MCF 10A (cell line): ENCODE measurements at places on chromosomes 1 and 21.
A peak's percentile ranks its signal among the peaks of the same experiment; 100 is the strongest.

GRCh38 chr1:219189021-219189824, 15.5 kb downstream of the LYPLAL1 start:
- H3K27me3 ChIP-seq = no peaks in the 10 kb centered on the region
- peaks cover 45% of the 10 kb centered on the region for H3K36me3 ChIP-seq
- DNase-seq = peak; percentile 42
- H3K4me1 ChIP-seq = peaks cover 22% of the 10 kb centered on the region
- H3K27ac ChIP-seq = no peak overlapping the region
- no peak overlapping the region for H3K4me3 ChIP-seq

GRCh38 chr1:25194572-25195020, 37.7 kb downstream of the SYF2 start:
- H3K27me3 ChIP-seq = peaks cover 36% of the 10 kb centered on the region
- no peak overlapping the region for H3K4me3 ChIP-seq
- peaks cover 7% of the 10 kb centered on the region for H3K4me1 ChIP-seq
- H3K36me3 ChIP-seq = no peaks in the 10 kb centered on the region
- peak; percentile 6 for DNase-seq
- H3K27ac ChIP-seq = no peak overlapping the region

DNA sequence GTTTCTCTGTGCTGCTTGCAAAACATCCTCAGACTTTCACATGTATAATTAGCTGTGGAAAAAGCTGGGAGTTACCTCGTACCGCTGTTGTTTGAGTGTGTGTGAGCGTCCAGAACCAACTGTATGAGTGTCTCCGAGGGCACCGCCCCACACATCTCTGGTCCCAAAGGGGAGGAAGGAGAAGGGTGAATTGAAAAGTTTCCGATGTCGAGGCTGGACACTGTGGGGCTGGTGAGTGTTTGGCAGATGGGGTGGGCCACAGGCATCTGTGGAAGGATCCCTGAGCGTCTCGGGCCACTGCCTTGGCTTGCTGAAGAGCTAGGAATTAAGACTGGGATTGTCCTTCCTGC, 1.2 kb downstream of the ATP2B4 start:
- peak overlapping the region; percentile 75 for H3K4me3 ChIP-seq
- DNase-seq = peak; percentile 70
- H3K36me3 ChIP-seq = no peaks in the 10 kb centered on the region
- H3K4me1 ChIP-seq = peaks cover 52% of the 10 kb centered on the region

DNA sequence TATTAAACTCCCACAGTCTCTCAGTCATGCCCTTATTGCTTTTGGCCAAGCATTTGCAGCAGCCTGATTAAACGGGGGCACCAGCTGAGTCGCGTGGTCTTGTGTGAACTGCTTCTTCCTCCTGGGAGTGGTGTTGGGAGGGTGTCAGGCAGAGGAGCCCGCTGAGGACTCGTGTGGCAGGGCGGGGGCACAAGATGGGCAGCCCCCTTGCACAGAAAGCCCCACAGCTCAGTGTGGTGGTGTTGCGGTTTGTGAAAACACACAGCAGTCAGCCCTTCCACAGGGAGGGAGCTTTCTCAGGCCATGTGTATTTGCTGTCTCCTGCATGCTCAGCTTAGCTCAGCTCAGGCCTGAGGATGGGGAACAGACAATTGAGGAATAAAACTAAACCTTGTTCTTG, 22.4 kb downstream of the PEX14 start:
- peaks cover 14% of the 10 kb centered on the region for H3K36me3 ChIP-seq
- peak overlapping the region; percentile 69 for H3K27ac ChIP-seq
- no peak for DNase-seq

DNA sequence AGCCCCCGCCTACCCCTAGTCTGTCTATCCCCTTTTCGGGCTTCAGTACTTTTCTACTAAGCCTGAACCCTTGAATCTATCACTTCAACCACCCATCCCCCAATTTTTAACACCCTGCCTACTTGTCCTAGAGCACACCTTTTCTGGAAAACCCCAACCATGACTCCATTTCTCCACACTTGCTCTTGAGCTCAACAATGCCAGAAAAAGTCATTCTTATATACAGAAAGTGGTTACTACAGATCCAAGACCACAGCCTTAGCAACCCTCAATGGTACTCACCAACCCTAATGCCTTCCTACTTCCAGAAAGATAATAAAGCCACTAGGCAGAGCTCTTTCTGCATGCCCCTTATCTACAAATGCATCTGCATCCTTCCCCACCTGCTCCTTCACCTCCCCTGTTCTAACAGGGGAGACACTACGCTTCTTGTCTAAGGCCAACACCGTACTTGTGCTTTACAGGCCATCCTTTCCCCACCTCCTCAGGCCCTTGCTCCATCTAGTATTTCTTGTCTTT, 41.2 kb downstream of the DMAP1 start:
- no peak overlapping the region for H3K4me3 ChIP-seq
- no peak for DNase-seq
- no peaks in the 10 kb centered on the region for H3K27me3 ChIP-seq
- no peaks in the 10 kb centered on the region for H3K4me1 ChIP-seq

DNA sequence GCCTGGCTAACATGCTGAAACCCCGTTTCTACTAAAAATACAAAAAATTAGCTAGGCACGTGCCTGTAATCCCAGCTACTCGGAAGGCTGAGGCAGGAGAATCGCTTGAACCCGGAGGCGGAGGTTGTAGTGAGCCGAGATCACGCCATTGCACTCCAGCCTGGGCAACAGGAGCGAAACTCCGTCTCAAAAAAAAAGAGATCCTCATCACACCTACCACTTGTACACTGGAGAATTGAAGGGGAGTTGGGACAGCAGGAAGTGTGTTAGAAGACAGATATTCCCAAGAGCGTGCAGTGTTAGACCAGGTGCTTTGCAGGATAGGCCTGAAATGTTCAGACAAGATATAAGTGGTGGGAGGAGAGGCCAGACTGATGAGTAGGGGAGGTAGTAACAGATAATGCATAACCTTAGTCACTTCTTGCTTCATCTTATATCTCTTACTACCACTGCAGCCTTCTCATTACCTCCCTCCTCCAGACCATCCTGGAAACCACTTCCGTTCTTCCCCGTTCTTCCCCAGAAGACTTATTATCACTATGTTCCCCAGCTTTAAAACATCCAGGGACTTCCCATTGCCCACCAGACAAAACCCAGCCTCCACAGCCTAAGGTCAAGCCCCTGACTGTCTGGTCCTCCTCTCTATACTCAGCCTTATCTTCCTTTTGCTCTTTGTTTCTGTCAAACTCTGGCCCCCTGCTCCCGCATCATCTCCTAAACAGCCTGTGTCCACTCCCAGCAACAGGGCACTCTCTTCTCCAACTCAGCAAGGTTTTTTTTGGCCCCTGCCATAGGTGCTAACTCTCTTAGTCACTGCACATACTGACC, 21.3 kb downstream of the FAM20B start:
- peaks cover 4% of the 10 kb centered on the region for H3K36me3 ChIP-seq
- DNase-seq = no peak
- H3K4me1 ChIP-seq = peaks cover 12% of the 10 kb centered on the region
- H3K27ac ChIP-seq = no peak overlapping the region
- no peak overlapping the region for H3K4me3 ChIP-seq

DNA sequence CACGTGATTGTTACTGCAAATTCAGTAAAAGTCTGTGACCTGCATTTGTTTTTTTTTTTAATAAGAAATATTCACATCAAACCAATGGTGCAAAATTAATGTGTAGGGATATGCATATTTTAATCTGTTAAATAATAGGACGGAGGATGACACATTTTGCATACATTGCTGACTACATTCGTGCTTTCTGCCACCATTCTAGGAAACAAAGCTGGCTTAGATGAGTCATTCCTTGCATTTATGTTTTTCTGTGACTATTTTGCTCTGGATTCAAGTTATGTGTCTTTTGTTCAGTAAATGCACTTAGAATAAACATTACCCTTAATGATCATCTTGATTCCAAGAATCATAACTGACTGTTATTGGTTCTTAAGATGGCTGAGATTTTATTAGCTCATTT, 23.9 kb upstream of the CYYR1 start:
- H3K27ac ChIP-seq = no peak overlapping the region
- H3K36me3 ChIP-seq = no peaks in the 10 kb centered on the region
- DNase-seq = no peak
- H3K27me3 ChIP-seq = no peaks in the 10 kb centered on the region

DNA sequence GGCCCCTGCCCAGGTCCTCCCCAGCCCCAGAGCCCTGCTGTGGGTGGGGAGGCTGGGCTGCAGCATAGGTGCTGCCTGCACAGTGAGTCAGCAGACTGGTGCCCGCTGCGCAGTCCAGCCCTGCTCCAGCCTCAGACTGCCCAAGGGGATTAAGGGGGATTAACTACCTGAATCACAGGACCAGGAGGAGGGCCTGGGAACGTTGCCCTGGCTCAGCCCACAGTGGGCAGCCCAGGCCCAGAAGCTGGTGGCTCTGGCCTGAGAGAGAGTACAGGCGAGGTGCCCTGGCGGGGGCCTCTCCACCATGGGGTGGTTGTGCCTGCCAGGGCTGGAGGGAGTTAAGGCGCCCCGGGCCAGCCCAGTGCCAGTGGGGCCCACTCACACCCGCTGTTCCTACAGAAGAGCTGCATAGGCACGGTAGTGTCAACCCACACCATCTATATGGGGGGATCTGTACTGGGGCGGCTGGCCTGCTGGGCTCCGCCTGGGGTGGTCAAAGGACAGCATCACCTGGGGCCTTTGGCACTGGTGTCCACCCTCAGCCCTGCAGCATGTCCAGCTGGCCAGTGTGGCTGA, 2.3 kb downstream of the OBSCN start:
- no peaks in the 10 kb centered on the region for H3K36me3 ChIP-seq
- peak; percentile 95 for DNase-seq
- no peak overlapping the region for H3K4me3 ChIP-seq
- H3K27me3 ChIP-seq = no peaks in the 10 kb centered on the region
- H3K27ac ChIP-seq = no peak overlapping the region

- no peak for DNase-seq
- no peaks in the 10 kb centered on the region for H3K36me3 ChIP-seq
- H3K4me3 ChIP-seq = no peak overlapping the region
- no peak overlapping the region for H3K27ac ChIP-seq
- no peaks in the 10 kb centered on the region for H3K27me3 ChIP-seq
These were observed 86.8 kb upstream of the PLPPR4 start for GRCh38 chr1:99177465-99177864.

- DNase-seq = no peak
- no peaks in the 10 kb centered on the region for H3K36me3 ChIP-seq
- no peak overlapping the region for H3K27ac ChIP-seq
- H3K4me3 ChIP-seq = no peak overlapping the region
- peaks cover 22% of the 10 kb centered on the region for H3K4me1 ChIP-seq
- H3K27me3 ChIP-seq = peaks cover 64% of the 10 kb centered on the region
These were observed 10.0 kb upstream of the OLIG2 start for GRCh38 chr21:33015756-33016155.

GRCh38 chr1:155884982-155885381, 25.6 kb downstream of the SYT11 start:
- no peak overlapping the region for H3K4me3 ChIP-seq
- no peak for DNase-seq
- peaks cover 15% of the 10 kb centered on the region for H3K27me3 ChIP-seq
- no peaks in the 10 kb centered on the region for H3K4me1 ChIP-seq

DNA sequence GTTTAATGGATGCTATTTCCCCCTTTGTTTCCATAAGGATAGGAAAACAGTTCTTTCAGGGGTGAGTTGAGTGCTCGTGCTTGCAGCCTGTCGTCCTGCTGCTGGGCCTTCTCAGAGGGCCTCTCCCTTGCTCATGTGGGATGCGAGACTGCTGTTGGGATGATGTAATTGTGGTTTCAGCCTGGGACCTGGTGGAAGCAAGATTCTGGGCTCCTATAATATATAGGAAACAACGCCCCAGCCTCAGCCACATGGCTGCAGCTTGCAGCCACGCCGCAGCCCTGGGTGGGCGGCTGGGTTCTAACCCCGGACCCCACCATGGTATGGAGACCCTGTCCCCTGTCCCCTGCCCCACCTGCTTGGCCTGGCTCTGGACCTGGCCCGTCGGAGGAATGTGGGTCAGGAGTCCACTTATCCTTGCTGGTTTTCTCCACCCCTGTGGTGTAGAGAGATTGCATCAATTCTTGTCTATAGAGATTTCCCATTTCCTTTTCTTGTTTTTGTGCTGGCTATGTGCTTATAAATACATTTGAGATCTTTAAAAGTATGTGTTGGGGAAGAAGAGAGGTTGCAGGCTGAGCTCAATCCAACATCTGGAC, 357.8 kb downstream of the SIPA1L2 start:
- DNase-seq = no peak
- H3K27ac ChIP-seq = no peak overlapping the region
- H3K4me1 ChIP-seq = no peaks in the 10 kb centered on the region
- no peaks in the 10 kb centered on the region for H3K36me3 ChIP-seq
- no peaks in the 10 kb centered on the region for H3K27me3 ChIP-seq

- H3K36me3 ChIP-seq = no peaks in the 10 kb centered on the region
- peak; percentile 16 for DNase-seq
- peaks cover 12% of the 10 kb centered on the region for H3K27me3 ChIP-seq
These were observed 21.8 kb downstream of the MMEL1 start for GRCh38 chr1:2611031-2611501.

DNA sequence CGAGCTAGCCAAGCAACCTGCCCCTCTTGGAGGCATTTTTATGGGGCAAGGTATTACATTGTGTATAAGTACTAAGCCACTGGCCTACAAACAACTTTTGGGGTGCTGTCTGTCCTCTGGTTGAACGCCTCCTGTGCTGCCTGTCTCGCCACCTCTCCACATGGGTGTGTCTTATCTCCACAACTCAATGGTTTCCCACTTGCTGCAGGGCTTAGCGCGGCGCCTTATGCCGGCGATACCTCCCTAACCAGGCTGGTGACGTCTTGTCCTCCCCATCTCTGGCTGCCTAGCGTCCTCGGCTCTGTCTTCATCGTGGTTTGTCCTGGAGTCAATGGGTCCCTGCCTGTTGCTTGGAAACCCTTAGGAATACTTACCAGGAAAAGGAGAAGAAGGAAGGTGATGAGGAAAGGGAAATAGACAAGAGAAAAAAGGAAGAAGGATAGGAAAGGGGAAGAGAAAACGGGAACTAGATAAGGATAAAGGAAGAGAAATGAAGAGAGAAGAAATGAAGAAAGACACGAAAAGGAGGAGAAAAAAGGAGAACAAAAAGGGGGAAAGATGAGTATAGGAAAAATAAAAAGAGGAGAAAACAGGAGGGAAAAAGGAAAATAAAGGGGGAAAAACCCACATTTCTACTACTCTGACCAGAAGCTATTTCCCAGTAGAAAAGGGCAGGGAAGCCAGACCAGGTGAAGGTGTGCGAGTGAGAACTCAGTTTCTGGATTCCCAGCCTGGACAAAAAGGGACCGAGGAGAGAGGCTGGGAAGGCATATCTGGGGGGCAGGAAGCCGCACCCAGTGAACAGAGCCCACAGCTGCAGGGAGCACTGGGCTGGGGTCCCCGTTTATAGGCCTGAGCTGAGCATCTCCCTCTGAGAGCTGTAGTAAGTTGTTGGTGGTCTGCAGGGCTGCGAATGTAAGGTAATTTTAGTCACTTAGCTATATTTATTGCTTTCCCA, 86.2 kb downstream of the CLIC6 start:
- no peaks in the 10 kb centered on the region for H3K36me3 ChIP-seq
- no peaks in the 10 kb centered on the region for H3K27me3 ChIP-seq
- no peak overlapping the region for H3K27ac ChIP-seq
- no peak overlapping the region for H3K4me3 ChIP-seq
- H3K4me1 ChIP-seq = no peaks in the 10 kb centered on the region

GRCh38 chr21:26840201-26840600, 5.0 kb downstream of the ADAMTS1 start:
- no peak overlapping the region for H3K27ac ChIP-seq
- peaks cover 25% of the 10 kb centered on the region for H3K4me1 ChIP-seq

- DNase-seq = peak; percentile 46
- H3K27ac ChIP-seq = peak overlapping the region; percentile 91
- no peaks in the 10 kb centered on the region for H3K27me3 ChIP-seq
- peak overlapping the region; percentile 43 for H3K4me3 ChIP-seq
- peaks cover 60% of the 10 kb centered on the region for H3K4me1 ChIP-seq
These were observed 19.7 kb downstream of the BCAR3 start for GRCh38 chr1:93661829-93662474.
